ENCODE measurements at places on chromosomes 6 and 20.

- no peak for DNase-seq
Measured at GRCh38 chr6:33458676-33459075, 4.3 kb downstream of the ZBTB9 start.

GRCh38 chr6:134029495-134030455 lies 22.6 kb downstream of the SLC2A12 start:
- no peak for DNase-seq

DNA sequence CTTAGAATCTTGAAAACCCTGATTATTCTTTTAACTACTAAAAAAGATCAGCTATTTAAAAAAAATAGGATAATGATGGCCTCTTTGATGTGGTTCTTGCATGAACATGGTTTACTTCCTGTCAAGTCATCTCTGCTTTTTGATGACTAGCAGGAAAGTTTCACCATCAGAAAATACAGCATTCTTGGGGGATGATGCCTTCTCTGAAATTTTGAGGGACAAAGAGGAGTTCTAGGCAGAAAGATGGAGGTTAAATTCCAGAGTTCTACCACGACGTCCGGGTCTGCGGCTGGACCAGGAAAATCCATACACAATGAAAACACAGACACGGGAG lies 130.4 kb downstream of the OLIG3 start:
- no peak for DNase-seq

DNA sequence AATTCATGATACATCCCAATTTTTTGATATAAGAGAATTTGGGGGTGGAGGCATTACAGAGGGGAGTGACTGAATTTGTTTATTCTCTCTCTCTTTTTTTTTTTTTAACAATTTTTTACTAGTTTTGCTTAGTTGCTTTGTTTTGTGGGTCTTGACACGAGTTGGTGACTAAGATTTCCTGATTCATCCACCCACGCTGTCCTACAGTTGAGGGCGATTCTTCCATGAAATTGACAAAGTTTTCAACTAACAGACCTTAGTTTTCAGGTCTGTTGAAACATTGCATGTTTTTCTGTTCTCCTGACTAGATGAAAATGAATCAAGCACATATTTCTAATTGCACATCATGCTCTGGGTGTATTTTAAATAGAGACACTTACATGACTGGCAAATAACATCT lies 613.8 kb downstream of the TFAP2B start:
- no peak for DNase-seq

DNA sequence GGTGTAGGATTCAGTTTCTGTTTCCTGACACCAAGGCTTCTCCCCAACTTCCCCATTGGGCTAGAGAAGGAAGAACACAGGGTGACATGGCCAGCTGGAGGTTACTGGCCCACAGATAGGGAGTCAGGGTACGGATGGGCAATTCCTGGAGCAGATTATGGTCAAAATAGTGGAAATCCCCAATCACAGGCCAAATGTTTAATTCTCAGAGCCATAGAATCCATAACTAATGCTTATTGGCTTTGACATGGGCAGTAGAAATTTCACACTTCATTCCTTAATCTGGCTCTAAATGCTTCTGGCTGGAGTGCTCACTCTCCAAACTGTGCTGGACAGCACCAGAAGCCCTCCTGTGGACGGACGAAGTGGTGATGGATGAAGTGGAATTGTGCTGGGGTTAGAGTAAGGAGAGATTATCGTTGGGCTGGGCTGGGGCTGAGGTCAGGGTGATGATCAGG lies 887 bp downstream of the SIGLEC1 start:
- DNase-seq: no peak

DNA sequence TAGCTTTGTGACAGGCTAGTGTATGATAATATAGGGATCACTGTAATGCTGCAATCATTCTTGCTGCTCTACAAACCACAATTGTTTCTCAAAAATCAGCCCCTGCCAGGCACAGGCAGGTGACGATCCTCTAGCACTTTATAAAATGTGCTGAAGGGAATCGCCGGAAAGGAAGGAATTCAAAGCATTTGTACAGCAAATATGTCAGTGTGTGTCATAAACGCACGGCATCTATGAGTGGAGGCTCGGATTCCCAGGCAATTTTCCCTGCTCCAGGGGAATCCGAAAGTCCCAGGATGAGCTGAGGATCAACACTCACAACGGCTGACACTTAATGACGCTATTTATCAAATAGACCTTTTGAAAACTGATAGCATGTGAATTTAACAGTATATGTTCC lies 1.4 kb downstream of the PHACTR1 start:
- DNase-seq: no peak

DNA sequence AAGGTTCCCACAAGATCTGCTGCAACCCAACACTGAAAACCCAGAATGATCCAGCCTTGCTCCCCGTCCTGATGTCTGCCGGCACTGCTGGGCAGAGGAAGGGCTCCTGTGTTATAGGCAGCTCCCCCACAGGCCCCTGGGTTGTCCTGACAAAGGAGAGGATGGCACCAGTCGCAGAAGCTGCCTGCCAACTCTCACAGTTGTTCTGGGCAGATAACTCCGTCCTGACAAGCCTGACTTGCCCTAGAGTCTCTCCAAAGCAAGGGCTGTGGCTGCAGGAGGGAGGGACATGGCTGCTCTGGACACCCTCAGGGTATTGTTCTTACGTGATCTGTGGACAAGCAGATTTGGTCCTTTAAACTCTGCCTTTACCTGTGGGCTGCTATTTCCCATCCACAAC lies 243.8 kb downstream of the CDH26 start:
- DNase-seq: no peak

GRCh38 chr6:130357436-130357835 lies 8.4 kb upstream of the TMEM200A start:
- no peak for DNase-seq

GRCh38 chr6:82914511-82914910 lies 151.1 kb downstream of the UBE3D start:
- no peak for DNase-seq

- no peak for DNase-seq
Measured at GRCh38 chr6:82963191-82963925, 102.3 kb downstream of the UBE3D start.

GRCh38 chr6:161044335-161044734 lies 52.8 kb downstream of the MAP3K4 start:
- no peak for DNase-seq

DNA sequence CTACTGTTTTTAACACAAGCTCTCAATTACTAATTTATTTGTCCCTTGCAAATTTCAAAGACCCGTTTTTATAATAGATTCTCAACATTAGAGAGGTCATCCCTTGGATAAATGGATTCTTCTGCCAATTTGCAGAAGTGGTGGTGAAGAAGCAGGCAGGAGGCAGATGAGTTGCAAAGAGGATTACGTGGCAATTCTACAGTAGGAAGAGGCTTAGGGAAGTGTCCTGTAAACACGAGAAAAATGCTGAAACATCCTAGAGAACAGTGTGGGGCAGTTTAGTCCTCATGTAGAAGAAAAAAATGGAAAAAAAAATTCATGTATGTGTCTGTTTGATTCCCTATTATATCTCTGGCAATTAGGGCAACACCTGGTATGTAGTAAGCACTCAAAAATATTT lies 87.6 kb downstream of the BMP2 start:
- no peak for DNase-seq

GRCh38 chr6:144415835-144416237 lies 130.7 kb downstream of the UTRN start:
- no peak for DNase-seq

GRCh38 chr6:53056273-53056672 lies 8.9 kb upstream of the FBXO9 start:
- no peak for DNase-seq

DNA sequence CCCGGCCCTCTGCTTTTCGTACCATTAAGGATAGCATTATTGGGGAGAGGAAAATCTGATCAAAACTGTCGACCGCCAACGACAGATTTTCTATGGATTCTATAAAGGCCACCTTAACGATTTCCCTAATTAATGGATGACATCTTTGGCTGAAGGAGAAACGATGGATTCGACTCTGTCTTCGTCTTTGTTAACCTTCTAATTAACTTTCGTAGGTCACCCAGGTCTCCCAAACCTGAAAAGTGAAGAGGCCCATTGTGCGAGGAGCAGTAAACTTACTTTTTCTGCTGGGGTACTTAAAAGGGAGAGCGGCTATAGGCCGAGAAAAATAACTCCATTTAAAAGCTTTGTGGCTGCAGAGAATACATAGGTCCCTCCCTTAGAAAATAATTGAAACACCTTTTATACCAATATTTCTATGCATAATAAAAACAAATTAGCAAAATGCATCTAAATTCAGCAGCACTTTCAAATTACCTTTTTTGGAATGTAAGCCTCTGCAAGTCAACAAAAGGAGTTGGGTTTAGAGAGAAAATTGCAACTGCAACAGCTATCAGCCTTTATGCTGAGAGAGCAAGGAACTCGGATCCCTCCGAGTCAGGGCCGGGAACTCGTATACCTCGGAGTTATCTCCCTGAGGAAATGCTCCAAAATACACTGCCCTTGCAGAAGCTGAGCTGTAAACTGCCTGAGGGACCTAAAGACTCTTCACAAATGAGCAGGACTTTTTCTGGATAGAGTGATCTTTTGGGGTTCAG lies 31.4 kb upstream of the NR2E1 start:
- DNase-seq: no peak

DNA sequence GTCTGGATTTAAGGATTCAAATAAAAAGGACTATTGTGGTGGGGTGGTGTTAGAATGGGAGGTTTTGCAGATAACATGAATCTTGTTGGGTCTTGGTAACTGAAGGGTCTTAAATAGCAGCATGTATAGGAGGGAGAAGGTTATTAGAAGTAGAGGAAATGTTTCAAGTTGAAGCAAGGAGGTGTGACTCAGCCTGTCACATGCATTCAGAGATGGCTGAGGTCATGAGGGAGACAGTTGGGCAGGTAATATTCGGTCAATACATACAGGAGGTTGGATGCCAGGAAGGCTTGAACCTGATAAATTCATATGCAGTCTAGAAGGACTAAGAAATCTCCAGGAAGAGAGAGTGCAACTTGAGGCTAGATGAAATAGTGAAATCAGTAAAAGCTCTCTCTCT lies 6.1 kb downstream of the KLHL31 start:
- no peak for DNase-seq

- DNase-seq: no peak
Measured at GRCh38 chr6:11876934-11877433, 98.4 kb upstream of the ADTRP start.

DNA sequence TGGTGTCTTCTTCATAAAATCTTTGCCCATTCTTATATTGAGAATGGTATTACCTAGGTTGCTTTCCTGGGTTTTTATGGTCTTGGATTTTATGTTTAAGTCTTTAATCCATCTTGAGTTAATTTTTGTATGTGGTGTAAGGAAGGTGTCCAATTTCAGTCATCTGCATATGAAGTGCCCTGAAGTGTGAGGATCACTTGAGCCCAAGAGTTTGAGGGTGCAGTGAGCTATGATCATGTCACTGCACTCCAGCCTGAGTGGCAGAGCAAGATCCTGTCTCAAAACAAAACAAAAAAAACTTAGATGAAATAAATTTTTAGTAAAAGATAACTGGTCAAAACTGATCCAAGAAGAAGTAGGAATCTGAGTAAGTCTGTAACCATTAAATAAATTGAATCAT lies 215.4 kb downstream of the TBC1D7 start:
- DNase-seq: no peak

DNA sequence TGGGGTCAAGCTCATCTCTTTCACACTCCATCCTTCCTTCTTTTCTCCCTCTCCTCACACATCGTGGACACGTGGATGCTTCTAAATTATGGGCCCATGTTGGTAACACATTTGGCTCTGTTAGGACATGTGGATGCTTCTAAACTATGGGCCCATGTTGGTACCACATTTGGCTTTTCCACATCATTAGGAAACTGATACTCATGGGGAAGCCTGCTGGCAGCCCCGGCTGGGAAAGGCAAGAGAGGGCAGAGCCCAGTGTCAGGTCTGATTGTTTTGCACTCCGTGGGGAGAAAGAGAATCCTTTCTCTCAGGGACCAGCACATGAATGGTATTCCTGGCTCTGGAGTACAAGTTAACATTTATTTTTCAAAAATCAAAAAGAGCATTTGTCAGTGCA lies 4.0 kb upstream of the CST1 start:
- DNase-seq: no peak

- peak; percentile 71 for DNase-seq
Measured at GRCh38 chr20:50120935-50121693, 8.2 kb upstream of the UBE2V1 start.

- peak; percentile 77 for DNase-seq
Measured at GRCh38 chr20:19973961-19974629, 43.1 kb upstream of the NAA20 start.

GRCh38 chr6:10417681-10418104 lies 2.8 kb upstream of the TFAP2A start:
- DNase-seq: no peak

DNA sequence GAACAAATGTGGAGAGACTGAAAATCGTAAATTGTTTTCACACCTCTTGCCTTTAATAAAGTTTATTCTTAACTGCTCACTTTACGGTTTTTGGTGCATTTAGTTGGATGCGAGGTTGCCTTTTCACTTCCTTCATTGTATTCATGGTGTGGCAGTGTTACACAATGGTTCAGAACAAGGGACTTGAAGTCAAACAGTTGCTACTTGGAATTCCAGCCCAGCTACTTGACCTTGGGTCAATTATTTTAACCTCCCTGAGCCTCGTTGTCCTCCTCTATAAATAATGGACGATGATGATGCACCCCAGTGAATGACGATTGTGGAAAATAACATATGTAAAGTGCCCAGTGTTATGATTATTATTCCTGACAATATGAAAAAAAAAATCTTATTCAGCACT lies 72.3 kb downstream of the CARMIL1 start:
- DNase-seq: no peak

DNA sequence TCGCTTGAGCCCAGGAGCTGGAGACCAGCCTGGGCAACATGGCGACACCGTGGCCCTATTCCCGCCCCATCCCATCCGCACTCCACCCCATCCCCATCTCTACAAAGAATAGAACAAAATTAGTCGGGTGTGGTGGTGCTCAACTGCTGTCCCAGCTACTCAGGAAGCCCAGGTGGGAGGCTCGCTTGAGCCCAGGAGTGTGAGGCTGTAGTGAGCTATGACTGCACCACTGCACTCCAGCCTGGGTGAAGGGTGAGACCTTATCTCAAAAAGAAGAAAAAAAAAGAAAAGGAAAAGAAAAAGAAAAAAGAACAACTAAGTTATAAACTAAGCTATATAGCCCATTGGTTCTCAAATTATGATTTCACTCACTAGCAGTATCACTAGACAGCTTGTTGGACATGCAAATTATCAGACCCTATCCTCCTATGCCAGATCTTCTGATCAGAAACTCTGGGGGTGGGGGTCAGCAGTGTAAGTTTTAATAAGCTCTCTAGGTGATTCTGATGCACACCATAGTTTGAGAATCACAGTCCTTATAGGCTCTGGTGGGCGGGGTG lies 491 bp upstream of the ITCH start:
- no peak for DNase-seq

Measured in KBM-7 (cell line).